Umbilical cord (tissue), 2 donors: ENCODE measurements at places on chromosomes 3 and 15. TPM values are rescaled to one million over a fixed set of nuclear protein-coding genes. Genes with fewer than 3 reads are reported as not detected.

- no peak for DNase-seq
These were observed 52.6 kb downstream of the WNT7A start for GRCh38 chr3:13827256-13827655.

GRCh38 chr3:78046566-78046965 lies 1006.7 kb downstream of the ROBO2 start:
- DNase-seq, result peak; percentile 43

GRCh38 chr3:16307832-16308531 lies 43.0 kb downstream of the OXNAD1 start:
- DNase-seq, result no peak

GRCh38 chr3:154973851-154974250 lies 106.3 kb upstream of the MME start:
- DNase-seq, result no peak

The CADPS gene
- 10.1 TPM for total RNA-seq

DNA sequence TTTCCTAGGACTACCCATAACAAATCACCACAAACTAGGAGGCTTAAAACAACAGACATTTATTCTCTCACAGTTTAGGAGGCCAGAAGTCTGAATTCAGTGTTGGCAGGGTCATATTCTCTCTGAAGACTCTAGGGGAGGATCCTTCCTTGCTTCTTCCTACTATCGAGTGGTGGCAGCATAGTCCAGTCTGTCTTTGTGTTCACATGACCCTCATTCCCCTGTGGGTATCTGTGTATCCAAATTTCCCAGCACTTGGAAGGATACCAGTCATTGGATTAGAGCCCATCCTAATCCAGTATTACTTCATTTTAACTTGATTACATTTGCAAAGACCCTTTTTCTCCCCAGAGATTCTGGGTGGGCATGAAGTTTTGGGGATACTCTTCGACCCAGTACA lies 63.8 kb downstream of the GMPS start:
- DNase-seq, result no peak

- no peak for DNase-seq
These were observed 24.2 kb downstream of the C2CD4A start for GRCh38 chr15:62090988-62091387.

The ITIH4 gene
- total RNA-seq, result 12.5 TPM

- no peak for DNase-seq
These were observed 788.7 kb upstream of the DPPA4 start for GRCh38 chr3:110126065-110126464.

- DNase-seq, result no peak
These were observed 988 bp upstream of the CHSY1 start for GRCh38 chr15:101252836-101253235.

- DNase-seq, result no peak
These were observed 240.0 kb upstream of the SEMA6D start for GRCh38 chr15:47477341-47477740.

GRCh38 chr3:103295974-103296570 lies 861.3 kb downstream of the ZPLD1 start:
- peak; percentile 30 for DNase-seq

DNA sequence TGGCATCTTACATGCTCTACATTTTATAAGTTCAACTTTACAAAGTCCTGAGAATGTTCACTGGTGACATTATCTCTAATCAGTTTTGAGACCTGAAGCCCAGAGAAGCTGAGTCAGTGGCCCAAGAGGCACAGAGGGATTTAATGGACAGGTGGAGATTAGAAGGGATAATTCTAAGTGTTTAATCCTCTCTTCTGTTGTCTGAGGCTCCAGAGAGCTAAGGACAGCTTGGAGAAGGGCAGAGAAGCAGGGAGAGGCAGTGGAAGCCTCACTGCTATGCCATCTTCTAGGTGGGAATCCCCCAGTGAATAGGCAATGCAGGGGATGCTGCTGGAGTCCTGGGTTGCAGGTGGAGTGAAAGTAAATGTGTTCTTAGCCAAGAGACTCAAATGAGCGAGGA lies 369.4 kb upstream of the SLCO3A1 start:
- no peak for DNase-seq

The AADAC gene
- not detected for total RNA-seq

DNA sequence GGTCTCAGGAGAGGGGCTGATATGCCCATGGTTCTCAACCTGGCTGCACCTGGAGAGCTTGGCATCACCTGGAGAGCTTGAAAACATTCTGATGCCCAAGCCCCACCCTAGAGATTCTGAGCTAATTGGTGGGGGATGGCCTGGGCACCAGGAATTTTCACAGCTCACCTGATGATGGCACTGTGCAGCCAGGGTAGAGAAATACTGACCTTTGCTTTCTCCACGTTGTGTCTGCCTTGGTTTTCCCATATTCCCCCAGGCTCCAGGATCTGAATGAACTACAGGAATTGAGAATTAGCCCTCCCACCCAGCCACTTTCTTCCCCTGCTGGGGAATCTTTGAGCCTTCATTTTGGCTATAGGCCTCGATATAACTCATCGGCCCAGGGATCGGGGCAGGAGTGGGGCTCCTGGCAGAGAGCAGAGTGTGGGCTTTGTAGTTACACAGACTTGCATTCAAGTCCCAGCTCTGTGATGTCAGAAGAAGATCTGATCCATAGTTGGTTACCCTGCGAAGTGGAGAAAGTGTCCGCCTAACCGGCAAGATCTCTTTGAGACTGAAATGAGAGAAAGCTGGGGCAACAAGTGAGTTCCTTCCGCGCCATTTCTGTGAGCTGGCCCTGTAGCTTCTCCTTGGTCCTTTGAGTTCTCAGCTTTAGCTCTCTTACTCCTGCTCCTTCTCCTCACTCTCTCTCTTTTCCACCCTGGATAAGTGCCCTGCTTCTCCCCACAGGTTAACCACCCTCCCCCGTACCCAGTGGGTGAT lies 33.1 kb upstream of the UBE2Q2 start:
- DNase-seq, result peak; percentile 17
